ENCODE measurements at places on chromosomes 5 and 9.

GRCh38 chr5:169711551-169712225 lies 74.6 kb downstream of the DOCK2 start:
- DNase-seq = no peak

DNA sequence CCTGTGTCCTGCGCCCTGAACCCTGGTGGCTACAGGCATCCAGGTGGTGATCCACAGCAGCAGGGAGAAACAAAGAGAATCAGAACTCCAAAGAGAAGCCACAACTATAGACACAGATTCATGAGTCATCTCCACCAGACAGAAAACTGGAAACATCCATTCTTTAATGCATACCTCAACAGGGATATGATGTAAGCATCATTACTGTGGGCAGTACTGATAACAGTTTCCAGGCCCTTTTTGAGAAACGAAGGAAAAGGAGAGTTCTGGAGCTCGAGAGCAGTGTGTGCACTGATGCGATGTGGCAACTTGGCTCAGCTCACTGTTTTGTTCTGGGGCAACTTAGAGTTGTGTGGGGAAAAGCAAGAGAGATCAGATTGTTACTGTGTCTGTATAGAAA lies 215.6 kb upstream of the ADAMTS16 start:
- DNase-seq = no peak

GRCh38 chr9:116154334-116154975 lies 864 bp downstream of the PAPPA start:
- no peak for DNase-seq

- no peak for DNase-seq
Observed at GRCh38 chr5:177271113-177271512, 32.4 kb downstream of the RAB24 start.

- DNase-seq = no peak
Observed at GRCh38 chr9:23079798-23080197, 633.2 kb downstream of the DMRTA1 start.

GRCh38 chr9:98770717-98771116 lies 25.6 kb downstream of the ANKS6 start:
- no peak for DNase-seq

DNA sequence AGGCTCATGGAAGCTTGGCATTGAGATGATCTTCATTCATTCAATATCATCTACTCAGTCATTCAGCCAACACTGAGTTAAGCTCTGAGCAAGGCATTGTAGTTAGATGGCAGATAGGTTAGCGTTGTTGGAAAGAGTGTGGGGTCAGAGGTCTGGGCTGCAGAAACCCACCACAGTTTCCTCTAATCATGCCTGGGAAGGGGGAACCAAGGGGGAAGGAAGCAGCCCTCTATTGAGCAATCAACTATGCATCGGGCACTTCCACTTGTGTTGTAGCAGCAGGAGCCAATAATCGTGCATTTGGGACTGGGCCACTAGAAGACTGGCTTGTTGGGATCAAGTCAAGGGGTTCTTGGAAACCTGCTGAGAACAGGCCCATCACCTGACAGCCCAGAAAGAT lies 139.1 kb downstream of the PIP5K1B start:
- no peak for DNase-seq

GRCh38 chr9:6811436-6811835 lies 53.7 kb downstream of the KDM4C start:
- DNase-seq = no peak

- no peak for DNase-seq
Observed at GRCh38 chr9:126490871-126491567, 122.7 kb upstream of the LMX1B start.

DNA sequence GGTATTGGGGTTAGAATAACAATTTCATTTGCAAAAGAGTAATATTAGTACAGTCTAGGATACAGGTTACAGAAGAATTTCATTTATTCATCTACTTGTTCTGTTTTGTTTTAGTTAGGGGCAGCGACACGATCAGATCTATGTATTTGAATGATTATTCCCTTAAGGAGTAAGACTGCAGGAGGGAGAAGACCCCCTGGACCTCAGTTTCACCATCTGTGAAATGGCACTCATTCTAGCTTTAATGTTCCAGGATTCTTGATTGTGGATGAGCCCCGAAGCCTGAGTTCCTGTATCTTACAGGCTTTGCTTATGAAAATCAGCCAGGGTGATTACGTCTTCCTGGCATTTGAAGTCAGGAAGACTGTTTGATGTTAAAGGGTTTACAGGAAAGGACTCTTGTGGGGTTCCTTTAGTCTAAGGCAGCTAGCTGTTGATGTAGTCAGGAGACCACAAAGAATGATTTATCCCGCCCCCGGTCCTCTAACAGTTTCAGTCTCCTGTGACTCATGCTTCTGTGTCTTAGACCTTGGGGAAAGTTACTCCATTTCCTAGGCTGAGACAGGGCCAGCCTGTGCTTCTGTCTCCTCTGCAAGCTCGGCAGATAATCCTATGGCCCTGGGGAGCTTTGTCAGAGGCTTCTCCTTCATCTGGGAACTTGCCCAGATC lies 11.5 kb downstream of the SMIM3 start:
- no peak for DNase-seq

- DNase-seq = no peak
Observed at GRCh38 chr9:97578846-97579245, 54.3 kb downstream of the TSTD2 start.

DNA sequence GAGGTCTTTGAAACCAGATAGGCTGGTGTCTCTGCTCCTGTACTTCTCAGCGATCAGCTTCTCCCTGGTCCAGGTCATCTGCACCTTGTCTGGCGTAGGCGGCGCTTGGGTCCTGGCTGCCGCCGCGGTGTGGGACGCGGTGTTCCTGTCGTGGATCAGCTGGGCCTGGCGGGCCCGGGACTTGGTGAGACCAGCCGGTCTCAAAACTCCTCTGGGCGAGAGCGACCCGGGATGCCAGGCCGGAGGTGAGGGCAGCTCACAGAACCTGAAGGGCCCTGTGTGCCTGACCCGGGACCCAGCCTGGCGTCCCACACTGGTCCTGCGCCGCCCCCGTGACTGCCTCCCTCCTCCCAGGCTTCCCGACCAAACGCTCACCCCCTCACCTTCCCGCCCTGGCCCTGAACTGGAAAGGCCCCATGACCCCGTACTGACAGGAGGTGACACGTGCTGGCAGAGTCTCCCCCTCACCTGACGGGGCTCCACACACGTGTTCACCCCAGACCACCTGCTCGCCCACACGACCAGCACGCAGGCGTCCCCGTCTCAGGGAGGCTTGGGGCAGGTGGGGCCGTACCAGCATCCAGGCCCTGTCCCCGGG lies 49.0 kb downstream of the NKD2 start:
- no peak for DNase-seq

DNA sequence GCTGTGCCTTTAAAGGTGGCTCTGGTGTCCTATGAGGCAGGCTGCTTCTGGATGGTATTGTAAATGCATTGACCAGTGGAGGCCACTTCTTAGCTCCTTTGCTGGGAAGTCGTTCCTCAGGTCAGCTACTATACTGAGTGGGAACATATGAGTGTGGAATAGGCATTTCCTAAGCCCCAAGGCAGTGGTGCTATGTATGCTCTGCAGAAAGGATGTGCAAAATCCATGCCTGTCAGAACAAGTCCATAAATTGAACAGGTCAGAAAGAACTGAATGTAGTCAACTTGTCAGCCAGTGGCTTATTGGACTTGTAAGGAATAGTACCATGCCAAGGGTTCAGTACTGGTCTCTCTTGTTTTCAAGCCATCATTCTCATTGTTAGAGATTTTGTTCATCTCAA lies 216.4 kb downstream of the CDH10 start:
- DNase-seq = no peak

DNA sequence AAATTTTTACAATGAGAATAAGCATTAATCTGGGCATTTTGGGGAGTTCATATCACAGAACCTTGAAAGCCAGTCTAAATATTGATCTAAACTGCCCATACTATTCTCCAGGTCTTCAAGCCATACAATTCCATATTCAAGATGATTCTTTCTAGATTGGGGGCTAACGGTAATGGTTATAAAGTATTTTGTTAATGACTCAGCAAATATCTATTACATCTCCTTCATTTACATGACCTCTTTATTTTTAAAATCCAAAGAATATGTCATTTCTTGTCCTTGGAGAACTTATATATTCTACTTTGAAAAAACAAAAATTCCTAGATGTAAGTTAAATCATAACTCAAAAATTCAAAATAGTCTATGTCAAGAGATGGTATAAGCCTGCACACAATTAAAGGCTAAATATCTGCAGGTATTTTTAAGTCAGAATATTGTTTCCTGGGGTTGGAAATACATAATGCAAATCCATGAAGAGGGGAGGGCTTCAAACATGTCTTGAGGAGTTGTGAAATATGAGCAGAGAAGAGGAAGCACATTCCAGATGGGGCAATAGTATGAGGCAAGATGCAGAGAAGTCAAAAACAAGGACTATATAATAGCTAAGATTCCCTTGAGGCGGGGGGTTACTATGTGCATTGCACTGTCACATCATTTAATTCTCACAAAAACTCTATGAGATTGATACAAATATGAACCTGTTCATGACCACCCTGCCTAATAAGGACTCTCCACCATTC lies 526.4 kb downstream of the NR2F1-AS1 start:
- DNase-seq = no peak

DNA sequence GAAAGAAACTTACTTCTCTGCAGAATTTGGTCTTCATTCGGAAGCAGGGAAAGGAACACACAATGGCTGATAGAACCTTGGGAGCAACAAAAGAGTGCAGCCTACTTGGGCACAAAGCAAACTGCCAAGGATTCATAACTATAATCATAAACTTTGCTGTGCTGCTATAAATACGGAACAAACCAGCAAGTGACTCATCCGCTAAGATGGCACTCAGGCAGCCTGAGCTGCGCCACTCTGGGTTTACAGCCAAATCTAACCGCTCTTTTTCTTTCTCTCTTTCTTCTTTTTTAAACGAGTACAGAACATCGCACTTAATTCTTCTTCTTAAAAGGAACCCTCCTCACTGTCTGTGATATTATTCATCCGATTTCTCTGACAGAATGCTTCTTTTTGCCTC lies 81.1 kb downstream of the PTPN3 start:
- DNase-seq = no peak

- DNase-seq = no peak
Observed at GRCh38 chr9:99533421-99533820, 288.3 kb upstream of the NR4A3 start.

GRCh38 chr9:130732793-130733221 lies 39.2 kb downstream of the EXOSC2 start:
- no peak for DNase-seq

GRCh38 chr5:126198531-126198930 lies 224.7 kb upstream of the GRAMD2B start:
- DNase-seq = no peak

DNA sequence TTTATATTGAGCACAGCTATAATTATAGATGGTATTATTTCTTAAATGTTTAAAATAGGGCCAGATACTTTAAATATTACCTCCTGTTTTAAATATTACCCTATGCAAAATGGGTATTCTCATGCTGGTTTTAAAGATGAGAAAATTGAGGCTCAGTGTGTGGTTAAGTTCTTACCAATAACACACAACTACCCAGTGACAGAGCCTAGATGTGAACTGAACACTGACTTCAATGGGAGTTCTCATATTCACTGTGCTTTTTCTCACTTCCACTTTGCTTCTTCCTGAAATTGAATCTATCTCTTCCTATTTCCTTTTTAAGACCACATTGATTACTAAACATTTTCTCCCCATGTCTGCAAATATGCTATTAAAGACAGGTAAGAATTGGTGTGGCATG lies 135.8 kb upstream of the TUSC1 start:
- DNase-seq = no peak

GRCh38 chr5:19532936-19533335 lies 455.1 kb downstream of the CDH18 start:
- DNase-seq = no peak

DNA sequence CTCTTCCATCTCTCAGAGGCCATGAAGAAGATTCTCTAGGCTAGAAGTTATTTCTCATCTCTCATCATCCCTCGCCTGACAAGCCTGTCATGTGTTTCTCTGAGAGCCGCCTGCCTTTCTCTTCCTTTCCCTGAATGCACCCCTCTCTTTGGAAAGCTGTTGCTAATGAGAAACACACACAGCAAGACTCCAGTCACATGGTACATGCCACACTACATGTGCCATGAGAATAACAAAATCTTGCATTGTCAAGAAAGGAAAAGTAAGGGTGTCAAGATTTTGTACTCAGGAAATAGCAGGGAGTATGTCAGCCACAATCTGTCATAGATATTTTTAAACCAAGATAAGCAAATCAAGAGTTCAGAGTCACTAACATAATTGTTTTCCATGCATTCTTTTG lies 8.9 kb downstream of the AGXT2 start:
- DNase-seq = no peak

DNA sequence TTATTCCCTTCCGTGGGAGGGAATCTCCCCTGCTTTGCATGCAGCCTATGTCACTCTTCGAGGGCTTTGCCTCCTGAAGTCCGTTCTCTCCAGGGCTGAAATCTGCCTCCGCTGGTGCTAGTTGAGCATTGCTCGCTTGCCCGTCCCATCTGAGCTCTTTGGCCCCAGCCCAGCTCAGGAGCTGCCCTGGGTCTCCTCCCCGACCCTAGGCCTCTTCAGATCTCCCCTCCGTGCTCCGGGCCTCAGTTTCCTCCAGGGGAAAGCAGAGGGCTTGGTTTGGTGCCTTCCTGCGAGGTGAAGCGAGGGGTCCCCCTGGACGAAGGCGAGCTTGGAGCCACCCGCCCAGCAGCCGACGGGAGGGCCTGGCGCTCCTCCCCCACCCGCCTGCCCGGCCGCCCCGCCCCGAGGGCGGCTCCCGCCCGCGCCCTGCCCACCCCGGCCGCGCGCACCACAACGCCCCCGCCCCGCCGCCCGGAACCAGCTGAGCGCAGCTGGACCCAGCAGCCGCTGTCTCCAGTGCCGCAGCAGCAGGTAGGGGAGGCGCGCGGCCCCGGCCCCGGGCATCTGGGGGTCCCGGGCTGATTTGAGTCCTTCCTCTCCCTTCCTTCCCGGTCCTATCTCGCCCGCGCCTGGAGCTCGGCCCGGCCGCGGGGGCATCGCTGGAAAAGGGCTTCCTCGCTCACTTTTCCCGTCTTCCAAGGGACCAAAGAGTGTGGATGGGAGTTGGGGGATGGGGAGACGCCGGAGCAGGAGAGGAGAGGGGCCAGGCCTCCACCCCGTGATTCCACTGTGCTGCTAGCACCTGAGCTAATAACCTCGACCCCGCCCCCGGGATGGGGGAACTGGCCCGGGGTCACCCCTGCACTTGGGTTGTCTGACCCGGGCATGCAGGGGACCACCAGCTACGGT lies at the start of gene GSN:
GSN (plus strand) TSS at position 474 of the 909 bp plus-strand sequence. CDS start 33,810 bp downstream, outside the sequence.
- DNase-seq = peak; percentile 22

- no peak for DNase-seq
Observed at GRCh38 chr5:172911976-172912375, 47.2 kb upstream of the RPL26L1 start.

GRCh38 chr5:45162974-45163373 lies 354.2 kb downstream of the MRPS30 start:
- DNase-seq = no peak

All from stimulated activated CD8-positive, alpha-beta memory T cell treated with anti-CD3 and anti-CD28 coated beads, Interleukin-7, amount 100 ng/mL, for 24 hours (primary cell).